ENCODE measurements at places on chromosomes 6 and 20.

DNA sequence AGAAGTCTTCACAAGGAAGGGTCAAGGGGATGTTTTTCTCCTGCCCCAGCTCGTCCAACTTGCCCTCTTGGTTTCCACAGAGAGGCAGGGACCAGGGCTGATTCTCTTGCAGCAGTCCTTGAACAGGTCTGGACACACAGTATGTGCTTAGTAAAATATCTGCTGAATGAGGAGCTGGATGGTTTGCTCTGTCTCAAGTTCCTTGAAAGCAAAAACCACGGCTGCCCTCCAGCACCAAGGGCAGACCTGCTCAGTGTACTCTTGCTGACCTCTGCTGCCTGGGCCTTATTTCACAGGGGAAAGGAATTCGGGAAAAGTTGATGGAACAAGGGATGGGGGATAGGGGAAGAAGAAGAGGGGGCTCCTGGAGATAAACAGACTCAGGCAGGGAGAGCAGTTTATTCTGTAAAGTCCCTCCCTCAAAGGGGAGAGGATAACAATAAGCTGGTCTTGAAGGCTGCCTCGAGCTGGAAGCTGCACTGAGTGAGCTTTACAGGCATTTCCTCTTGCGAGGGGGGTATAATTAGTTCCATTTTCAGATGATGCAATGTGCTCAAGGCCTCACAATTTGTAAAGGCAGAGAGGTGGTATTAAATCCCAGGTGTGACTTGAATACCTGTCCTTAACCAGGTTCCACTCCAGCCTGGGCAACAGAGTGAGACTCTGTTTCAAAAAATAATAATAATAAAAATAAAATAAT lies 10.3 kb downstream of the KCNK5 start:
- no peak for DNase-seq

DNA sequence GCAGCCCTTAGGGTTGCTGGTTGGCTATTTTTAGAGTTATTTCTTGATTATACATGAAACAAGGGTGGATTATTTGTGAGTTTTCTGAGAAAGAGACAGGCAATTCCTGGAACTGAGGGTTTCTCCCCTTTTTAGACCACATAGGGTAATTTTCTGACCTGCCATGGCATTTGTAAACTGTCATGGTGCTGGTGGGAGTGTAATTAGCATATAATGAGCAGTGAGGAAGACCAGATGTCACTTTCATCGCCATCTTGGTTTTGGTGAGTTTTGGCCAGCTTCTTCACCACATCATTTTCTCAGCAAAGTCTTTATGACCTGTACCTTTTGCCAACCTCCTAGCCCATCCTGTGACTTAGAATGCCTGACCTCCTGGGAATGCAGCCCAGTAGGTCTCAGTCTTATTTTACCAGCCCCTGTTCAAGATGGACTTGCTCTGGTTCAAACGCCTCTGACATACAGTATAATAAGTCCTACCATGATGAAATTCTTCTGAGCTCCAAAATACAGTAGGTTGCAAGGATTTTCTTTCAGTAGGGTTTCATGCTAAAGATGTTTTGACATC lies 117.1 kb downstream of the ISM1 start:
- no peak for DNase-seq

GRCh38 chr6:142444376-142444775 lies 142.6 kb downstream of the ADGRG6 start:
- DNase-seq, result no peak

- DNase-seq, result no peak
These were observed 773 bp downstream of the SMAP1 start for GRCh38 chr6:70668499-70668812.

DNA sequence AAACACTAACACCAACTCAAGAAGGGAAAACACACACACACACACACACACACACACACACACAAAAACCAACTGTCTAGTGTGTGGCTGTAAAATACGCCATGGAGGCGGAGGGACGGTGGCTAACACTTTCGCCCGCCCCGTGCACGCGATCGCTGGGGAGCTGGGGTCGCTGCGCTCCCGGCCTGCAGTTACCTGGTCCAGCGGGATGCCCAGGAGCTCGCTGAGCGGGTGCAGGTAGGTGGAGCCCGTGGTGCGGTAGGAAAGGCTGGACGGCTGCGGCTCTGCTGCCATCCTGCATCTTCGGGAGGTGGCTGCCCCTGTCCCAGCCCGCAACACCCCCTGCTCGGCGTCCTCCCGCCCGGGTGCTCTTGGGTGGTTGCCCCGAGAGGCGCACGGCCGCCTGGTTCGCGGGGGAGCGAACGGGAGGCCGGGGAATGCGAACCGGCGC lies 303 bp downstream of the MBOAT1 start:
- no peak for DNase-seq

DNA sequence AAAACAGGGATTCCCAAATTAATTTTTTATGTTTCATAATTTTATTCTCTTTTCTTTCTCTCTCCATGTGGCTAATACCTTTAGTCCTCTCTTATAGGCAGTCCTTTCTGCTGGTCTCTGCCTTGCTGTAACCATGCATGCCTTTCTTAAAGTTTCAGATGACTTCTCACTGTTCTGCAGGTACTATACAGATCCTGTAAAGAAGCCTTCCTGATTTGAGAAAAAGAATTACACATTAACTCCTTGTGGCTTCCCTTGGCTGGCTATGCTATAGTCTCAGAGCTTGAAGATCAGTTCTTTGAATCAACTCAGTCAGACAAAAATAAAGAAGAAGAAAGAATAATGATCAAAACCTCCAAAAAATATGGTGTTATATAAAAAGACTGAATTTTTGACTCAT lies 7.3 kb upstream of the GPR63 start:
- DNase-seq, result no peak

DNA sequence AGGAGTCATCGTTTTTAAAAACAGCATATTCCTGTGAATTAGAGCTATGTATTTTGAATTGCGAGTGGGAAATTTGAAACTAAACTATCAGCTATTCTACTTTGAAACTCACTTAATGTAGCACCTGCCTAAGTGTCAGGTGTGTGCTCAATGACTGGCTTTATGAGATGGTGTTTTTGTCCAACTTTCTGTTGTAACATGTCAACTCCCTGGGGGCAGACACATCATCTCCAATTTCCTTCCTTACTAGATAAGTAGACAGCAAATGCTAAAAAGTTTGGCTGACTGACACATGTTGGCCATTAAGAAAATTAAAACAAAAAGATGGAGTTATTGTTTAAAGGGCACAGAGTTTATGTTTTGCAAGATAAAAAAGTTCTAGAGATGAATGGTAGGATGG lies 226.9 kb downstream of the TFAP2B start:
- no peak for DNase-seq

Measured in cortex of kidney (tissue), 1 donor.